ENCODE measurements at places on chromosomes 7 and 10.

GRCh38 chr10:24418532-24418931, 209.6 kb downstream of the KIAA1217 start:
- no peak for DNase-seq

DNA sequence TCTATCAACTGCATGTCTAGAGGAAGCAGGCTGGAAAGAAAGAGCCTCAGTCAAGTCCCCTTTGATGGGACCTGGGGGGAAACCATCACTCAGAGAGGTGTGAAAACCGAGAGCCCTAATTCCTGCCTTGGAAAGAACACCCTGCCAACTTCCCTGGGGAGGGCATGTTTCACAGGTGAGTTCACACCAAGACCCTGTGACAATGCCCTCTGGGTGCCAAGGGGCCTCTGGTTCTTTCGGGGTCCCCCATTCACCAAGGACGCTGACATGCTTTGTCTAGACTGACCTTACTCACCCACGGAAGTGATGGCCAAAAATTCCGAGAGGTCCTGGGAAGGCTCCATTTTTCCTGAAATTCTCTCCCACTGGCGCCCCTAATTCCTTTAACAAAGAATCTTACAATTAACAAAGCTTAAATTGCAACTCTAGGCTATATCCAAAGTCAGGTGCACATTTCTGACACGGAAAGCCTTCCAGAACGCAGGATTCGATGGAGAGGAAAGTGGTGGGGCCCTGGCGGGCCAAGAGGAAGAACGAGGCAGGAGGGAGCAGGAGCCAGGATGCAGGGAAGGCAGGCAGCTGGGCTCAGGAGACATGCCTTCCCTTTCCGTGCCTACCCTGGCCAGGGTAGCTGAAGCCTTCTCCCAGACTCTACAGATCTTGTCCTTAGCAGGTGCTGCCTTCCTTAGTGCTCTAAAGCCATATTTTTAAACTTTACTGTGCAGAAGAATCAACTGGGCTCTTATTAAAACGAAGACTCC, 23.7 kb downstream of the VSTM4 start:
- no peak for DNase-seq

DNA sequence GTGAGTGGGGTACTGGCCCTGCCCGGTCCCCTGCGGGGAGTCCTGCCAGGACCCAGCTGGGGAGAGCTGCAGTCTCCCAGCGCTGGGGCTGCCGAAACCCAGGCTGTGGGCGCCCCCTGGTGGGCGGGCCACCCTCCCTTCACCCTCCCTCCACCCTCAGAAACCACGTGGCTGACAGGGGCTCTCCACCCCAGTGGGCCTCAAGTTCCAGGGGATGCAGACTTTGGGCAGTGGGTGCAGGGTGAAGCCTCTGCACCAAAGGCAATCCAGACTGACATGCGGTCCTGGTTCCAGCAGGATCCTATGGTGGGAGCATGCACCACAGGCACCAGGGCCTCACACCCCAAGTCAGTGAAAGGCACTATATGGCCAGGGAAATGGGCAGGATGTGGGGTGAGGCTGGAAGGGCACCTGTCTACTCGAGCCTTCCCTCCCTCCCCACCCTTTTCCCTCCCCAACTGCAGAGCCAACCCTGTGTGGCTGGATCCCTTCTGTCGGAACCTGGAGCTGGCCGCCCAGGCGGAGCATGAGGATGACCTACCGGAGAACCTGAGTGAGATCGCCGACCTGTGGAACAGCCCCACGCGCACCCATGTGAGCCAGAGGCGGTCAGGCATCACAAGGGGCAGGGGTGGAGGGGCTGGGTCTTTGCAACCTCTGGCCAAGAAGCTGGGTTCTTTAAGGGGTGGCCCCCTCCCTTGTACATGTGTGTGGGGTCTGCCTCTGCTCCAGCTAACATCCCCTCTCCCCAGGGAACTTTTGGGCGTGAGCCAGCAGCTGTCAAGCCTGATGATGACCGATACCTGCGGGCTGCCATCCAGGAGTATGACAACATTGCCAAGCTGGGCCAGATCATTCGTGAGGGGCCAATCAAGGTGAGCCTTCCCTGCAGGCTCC, 38.8 kb downstream of the PSAP start:
- DNase-seq = peak; percentile 24

GRCh38 chr10:125260260-125260659, 99.9 kb upstream of the CTBP2 start:
- DNase-seq = no peak

- no peak for DNase-seq
Measured at GRCh38 chr7:136923111-136923667, 54.7 kb downstream of the CHRM2 start.

- DNase-seq = no peak
Measured at GRCh38 chr10:83816942-83817341, 322.4 kb upstream of the GHITM start.

- no peak for DNase-seq
Measured at GRCh38 chr7:49766966-49767365, 6.5 kb upstream of the VWC2 start.

- DNase-seq = no peak
Measured at GRCh38 chr10:69458430-69459100, 7.3 kb downstream of the TSPAN15 start.

DNA sequence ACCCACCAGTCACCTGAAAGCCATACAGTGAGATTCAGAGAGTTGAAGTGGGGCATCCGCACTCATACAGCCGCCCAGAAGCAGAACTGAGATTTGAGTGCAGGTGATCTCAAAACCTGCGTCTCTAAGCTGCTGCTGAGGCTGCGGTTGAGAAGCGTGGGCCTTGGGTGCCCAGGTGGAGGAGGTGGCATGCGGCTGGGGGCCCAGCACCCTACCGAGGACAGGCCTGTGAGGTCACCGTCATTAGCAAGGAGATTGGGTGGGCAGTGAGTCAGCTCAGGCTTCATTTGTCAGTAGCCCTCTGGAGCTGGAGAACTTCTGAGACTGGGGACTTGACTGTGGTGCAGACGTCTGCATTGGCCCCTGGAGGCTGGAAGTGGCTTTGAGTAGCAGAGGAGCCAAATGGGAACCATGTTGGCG, 29.8 kb downstream of the ZMIZ1 start:
- no peak for DNase-seq

DNA sequence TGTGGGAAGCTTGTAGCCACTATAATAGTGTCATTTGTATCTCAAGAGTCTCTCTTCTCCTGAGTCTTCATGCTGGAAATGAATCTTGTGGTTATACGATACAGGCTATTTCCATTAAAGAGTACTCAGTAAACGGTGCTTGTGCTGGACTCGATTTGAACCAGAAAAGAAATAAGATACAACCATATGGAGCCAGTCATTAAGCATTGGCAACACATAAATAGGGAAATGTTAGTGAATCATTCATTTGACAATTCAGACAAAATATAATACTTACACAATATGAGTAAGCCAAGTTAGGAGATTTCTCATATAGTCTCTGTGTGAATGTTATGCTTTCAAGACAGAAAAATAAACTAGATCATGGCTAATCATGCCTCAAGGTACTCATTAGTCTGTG, 356.8 kb downstream of the PLXDC2 start:
- DNase-seq = no peak

All from stimulated activated naive CD4-positive, alpha-beta T cell (primary cell).